ENCODE measurements at places on chromosomes 5 and 9. TPM values are rescaled to one million over a fixed set of nuclear protein-coding genes. Genes with fewer than 3 reads are reported as not detected.

Gene MAMDC2
- total RNA-seq: 3.2 TPM

Gene CDKN2B
- total RNA-seq: 42.2 TPM

Gene PCDHGC3
- total RNA-seq: 94.1 TPM

Gene ITK
- not detected for total RNA-seq

Gene MYORG
- 1.2 TPM for total RNA-seq

Gene ZDHHC11B
- 0.29 TPM for total RNA-seq

Gene PRDM9
- total RNA-seq: not detected

Gene ZNF483
- 1.8 TPM for total RNA-seq

Gene TNC
- 85.3 TPM for total RNA-seq

Gene FOXD4
- 0.17 TPM for total RNA-seq

Gene HTR1A
- total RNA-seq: not detected

Gene CCDC152
- 5.8 TPM for total RNA-seq

Gene PKD2L2
- total RNA-seq: not detected

Gene C9orf50
- total RNA-seq: 0.44 TPM

Gene PCDHGB6
- total RNA-seq: 5.1 TPM

Gene TLX3
- not detected for total RNA-seq

Gene ADAM19
- 14.2 TPM for total RNA-seq

Gene PCDHB5
- total RNA-seq: 0.29 TPM

Gene CDC20B
- total RNA-seq: under 0.01 TPM

Gene ANKRD55
- not detected for total RNA-seq

Gene F12
- not detected for total RNA-seq

Gene TOR2A
- 4.5 TPM for total RNA-seq

Gene SPAAR
- not detected for total RNA-seq

Gene ZDHHC11
- 2.8 TPM for total RNA-seq

Gene CCL19
- not detected for total RNA-seq

Gene LCN2
- not detected for total RNA-seq

Gene CTXN3
- not detected for total RNA-seq

Gene POC5
- total RNA-seq: 7.3 TPM

Gene CARD9
- total RNA-seq: 1.3 TPM
